Placental pericyte (primary cell): ENCODE measurements at places on chromosomes 13 and 19. TPM values are rescaled to one million over a fixed set of nuclear protein-coding genes. Genes with fewer than 3 reads are reported as not detected.

The PRODH2 gene
- total RNA-seq = not detected in 2 replicates

The ZNF700 gene
- 5.0 and 7.9 TPM in 2 replicates for total RNA-seq

The MUC16 gene
- under 0.01 TPM in 1 of 2 replicates, not detected in the other for total RNA-seq

The CYP4F12 gene
- total RNA-seq = not detected in 2 replicates

The CATSPERD gene
- total RNA-seq = not detected in 2 replicates
